ENCODE measurements at places on chromosomes 7 and 10.

DNA sequence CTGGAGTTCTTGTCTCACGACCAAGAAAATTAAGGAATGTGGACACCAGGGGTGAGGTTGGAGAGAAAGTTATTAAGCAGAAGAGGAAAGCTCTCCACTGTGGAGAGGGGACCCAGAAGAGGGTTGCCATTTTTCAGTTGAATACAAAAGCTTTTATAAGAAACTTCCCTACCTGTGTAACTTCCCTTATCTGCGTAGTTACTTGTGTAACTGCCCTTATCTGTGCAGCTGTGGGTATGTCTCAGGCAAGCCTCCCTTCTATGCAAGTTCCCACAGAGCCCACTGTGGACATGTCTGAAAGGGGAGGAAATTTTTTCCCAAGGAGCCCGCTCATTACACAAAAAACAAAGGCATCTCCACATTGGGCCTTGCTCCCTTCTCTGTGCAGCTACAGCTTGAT is 94.9 kb downstream of the SVOPL start:
- DNase-seq = no peak

DNA sequence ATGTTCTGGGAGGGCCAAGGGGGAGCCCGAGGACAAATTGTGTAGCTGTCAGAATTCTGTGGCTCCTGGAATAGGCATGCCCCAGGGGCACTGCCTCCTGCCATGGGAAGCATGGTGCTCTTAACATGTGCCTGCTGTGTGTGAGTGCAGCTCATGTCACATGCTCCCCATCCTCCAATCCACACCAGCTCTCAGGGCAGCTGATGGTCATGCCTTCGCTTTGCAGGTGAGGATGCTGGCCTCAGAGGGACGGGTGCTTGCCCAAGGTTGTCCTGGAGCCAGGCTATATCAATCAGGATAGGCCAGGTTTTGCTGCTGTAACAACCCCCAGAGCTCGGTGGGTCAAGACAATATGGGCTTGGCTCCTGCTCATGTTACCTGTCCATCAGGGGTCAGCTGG is 303.4 kb downstream of the RPS24 start:
- DNase-seq = no peak

DNA sequence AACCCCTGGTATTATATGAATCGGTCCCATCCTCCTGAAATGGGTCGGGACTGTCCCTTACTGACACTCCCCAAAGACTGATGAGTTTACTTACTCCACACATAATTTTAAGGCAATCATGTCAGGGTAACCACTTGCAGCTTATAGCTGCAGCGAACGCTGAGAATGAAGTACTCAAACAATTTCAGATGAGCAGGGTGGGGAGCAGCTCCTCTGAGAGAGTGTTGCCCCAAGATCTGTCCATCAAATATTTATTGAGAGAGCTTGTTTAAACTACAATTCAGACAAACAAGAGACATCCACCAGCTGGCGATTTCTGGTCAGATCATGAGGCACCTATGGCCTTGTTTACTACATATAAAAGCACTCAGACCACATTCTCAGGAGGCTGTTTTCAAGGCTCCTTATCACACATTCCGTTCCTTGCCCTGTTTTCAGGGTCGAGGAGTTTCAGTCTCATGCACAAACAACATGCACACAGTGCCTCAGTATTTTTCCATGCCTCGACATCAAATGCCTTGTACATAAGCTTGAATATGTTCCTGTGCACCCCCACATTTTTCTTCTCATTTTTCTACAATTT is 80.1 kb downstream of the THSD7A start:
- DNase-seq = no peak

- DNase-seq = no peak
Observed at GRCh38 chr10:75096749-75097148, 14.7 kb upstream of the SAMD8 start.

DNA sequence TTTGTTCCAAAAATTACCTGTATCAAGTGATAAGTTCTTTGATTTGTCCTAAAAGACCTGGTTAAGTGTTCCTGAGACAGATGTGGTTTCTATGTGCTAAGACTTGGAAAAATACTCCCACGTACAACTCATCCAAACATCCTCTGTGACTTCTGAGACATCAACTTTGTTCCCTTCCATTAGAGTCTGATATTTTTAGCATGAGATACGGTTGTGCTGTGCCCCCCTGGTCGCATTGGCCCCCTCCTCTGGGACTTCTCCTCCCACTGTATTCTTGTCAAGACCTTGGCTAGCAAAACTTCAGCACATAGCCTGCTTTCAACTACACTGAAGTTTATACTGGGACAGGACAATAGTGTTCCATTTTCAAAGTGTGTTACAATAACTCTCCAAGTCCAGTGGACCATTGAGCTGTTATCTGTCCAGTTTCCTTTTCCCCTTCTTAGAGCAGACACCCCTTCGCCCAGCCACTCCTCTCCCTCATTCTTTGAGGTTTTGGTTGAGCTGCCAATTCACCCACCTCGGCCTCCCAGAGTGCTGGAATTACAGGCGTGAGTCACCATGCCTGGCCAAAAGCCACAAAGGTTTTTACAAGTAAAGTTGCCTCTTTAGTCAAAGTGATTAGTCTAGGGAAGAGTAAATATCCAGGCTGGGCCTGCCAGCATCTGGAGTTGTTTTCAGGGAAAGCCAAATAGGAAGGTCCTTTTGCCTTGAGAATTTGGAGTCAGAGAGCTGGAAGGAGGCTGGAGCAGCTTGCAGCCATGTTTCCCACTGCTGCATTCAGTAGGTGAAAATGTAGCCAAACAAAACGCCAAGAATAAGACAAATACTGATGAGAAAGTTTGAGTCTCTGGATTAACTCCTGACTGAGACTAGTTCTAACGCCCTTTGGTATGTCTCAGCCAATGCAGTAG is 17.8 kb upstream of the PDLIM1 start:
- no peak for DNase-seq

DNA sequence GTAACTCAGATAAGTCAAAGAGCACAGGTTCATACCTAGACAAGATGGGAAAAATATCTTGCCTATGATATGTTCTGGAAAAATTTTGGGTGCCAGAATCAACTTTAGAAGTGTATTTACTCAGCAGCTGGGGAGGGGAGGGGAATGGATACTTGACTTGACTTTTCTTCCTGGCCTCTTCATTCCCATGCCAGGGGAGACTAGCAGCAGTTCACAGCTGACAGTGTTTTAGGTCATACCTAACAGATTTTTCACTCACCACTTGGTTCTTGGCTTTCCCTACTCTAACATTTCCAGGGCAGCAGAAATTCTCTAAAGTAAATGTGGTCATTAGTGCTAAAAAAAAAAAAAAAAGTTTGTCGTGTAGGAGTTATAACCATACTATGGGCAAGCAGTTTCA is 46.3 kb downstream of the TAS2R16 start:
- no peak for DNase-seq

DNA sequence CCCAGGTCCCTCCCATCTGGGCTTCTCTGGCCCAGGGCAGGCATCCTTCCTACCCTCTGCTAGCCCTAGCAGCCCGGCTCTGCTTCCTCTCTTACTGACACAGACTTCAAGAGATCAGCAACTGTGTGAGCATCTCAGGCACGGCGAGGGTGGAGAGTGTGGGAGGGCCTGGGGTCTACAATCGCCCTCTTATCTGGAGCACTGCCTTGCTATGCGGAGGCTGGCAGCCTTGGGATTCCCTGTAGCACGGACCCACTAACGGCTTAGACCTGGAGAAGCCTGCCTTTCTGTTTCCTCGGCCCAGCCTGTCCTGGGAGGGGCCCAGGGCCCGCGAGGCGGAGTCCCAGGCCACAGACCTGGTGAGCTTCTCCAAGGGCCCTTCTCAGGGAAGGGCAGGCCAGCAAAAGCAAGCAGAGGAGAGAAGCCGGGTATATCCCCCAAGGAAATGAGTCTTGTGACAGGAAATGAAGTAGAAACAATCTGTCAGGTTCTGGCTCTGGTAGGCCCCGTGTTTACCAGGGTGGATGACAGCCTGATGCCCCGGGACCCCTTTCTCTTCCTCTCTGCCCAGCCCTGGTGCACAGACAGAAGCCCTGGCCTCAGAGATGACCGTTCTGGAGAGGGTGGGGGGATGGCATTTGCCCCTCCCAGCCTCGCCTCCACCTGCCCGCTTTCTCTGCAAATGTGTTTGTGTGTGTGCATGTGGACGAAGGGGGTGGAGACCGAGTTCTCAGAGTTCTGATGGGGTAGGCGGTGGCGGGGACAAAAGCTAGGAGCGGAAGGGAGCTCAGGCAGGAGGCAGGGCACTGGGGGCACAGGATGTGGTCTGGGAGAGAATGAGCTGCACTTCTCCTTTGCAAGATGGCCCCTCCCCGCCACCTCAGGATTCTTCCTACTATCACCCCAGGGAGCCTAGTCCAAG is 2.5 kb downstream of the LRCH4 start:
- no peak for DNase-seq

- no peak for DNase-seq
Observed at GRCh38 chr7:115004121-115004520, 82.2 kb downstream of the MDFIC start.

- DNase-seq = no peak
Observed at GRCh38 chr10:29970576-29970975, 88.8 kb downstream of the JCAD start.

GRCh38 chr10:125984346-125984745 is 88.0 kb downstream of the FANK1 start:
- DNase-seq = no peak

GRCh38 chr10:58998924-58999713 is 177.3 kb upstream of the PHYHIPL start:
- DNase-seq = no peak

DNA sequence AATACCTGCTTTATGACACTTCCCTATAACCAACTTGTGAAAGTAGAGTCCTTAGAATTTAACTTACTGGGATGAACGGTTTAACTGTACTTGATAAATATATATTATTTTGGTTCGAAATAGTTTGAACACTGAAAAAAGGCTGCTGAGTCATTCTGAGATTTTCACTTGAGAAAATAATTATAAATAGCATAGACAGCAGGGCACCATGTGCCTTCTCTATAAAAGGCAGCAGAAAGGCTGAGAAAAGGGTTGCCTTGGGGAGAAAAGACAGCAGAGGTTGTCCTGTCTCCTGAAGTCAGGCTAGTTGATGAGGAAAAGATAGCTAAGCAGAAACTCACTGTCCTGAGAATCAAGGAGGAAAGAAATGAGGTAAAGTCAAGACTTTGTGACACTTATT is 92.4 kb downstream of the CTTNBP2 start:
- DNase-seq = no peak

- DNase-seq = no peak
Observed at GRCh38 chr10:131944412-131944811, 37.3 kb downstream of the BNIP3 start.
